ENCODE measurements at places on chromosomes 12 and 14. TPM values are rescaled to one million over a fixed set of nuclear protein-coding genes. Genes with fewer than 3 reads are reported as not detected.

Gene CATSPERB
- polyA plus RNA-seq, result 1.2 TPM

Gene SDR9C7
- polyA plus RNA-seq, result not detected

Gene MAP1LC3B2
- 6.8 TPM for polyA plus RNA-seq

Gene PLEKHG3
- 10.8 TPM for polyA plus RNA-seq

Gene RFC5
- 13.5 TPM for polyA plus RNA-seq

Gene PRH2
- not detected for polyA plus RNA-seq

Gene MANSC4
- 0.32 TPM for polyA plus RNA-seq

Gene KRT5
- not detected for polyA plus RNA-seq

Gene RDH5
- 1.4 TPM for polyA plus RNA-seq

Gene GLT8D2
- not detected for polyA plus RNA-seq

Gene ENDOU
- polyA plus RNA-seq, result not detected

Gene POLE2
- 2.2 TPM for polyA plus RNA-seq

Gene TMTC1
- not detected for polyA plus RNA-seq

Gene KLRC1
- polyA plus RNA-seq, result not detected

Gene SLC2A3
- polyA plus RNA-seq, result 100 TPM

Gene B4GALNT1
- polyA plus RNA-seq, result not detected

Gene PTPRO
- 3.5 TPM for polyA plus RNA-seq

Gene ATF7IP
- 103 TPM for polyA plus RNA-seq

Gene SLC25A47
- not detected for polyA plus RNA-seq

Gene CLEC9A
- polyA plus RNA-seq, result not detected

Gene EML1
- not detected for polyA plus RNA-seq

Gene LRRC10
- polyA plus RNA-seq, result not detected

Gene IFNG-AS1
- polyA plus RNA-seq, result 4.6 TPM

Gene CMTM5
- polyA plus RNA-seq, result not detected

Gene KCNJ8
- not detected for polyA plus RNA-seq

Gene SLC7A8
- polyA plus RNA-seq, result 0.56 TPM

Gene GPX2
- polyA plus RNA-seq, result not detected

Gene DDN
- not detected for polyA plus RNA-seq

Gene PRB2
- polyA plus RNA-seq, result 0.17 TPM

Gene DNAI7
- polyA plus RNA-seq, result not detected

Gene RFX4
- not detected for polyA plus RNA-seq

Gene PLEK2
- polyA plus RNA-seq, result 2.3 TPM

Gene NEK9
- polyA plus RNA-seq, result 20.2 TPM

Gene MMP19
- polyA plus RNA-seq, result not detected

Gene TMEM229B
- polyA plus RNA-seq, result 12.5 TPM

Gene DTX1
- polyA plus RNA-seq, result 0.30 TPM

Gene CCDC63
- polyA plus RNA-seq, result not detected

Gene TMPRSS12
- polyA plus RNA-seq, result not detected

Gene CACNA2D4
- 14.1 TPM for polyA plus RNA-seq

Gene ANGEL1
- 32.0 TPM for polyA plus RNA-seq

Gene RBP5
- polyA plus RNA-seq, result not detected

Gene GARIN6
- polyA plus RNA-seq, result not detected

Gene REM2
- 0.55 TPM for polyA plus RNA-seq

Gene TMCC3
- polyA plus RNA-seq, result 0.14 TPM

Gene TDRD9
- polyA plus RNA-seq, result 0.89 TPM

Gene ETFBKMT
- 2.2 TPM for polyA plus RNA-seq

Gene GPRC5D
- 0.71 TPM for polyA plus RNA-seq

Gene GRIP1
- 1.3 TPM for polyA plus RNA-seq

Gene HOXC10
- polyA plus RNA-seq, result not detected

Gene IL31
- not detected for polyA plus RNA-seq

Gene PZP
- polyA plus RNA-seq, result not detected

Gene FAM186B
- polyA plus RNA-seq, result 0.15 TPM
